ENCODE measurements at places on chromosomes 5 and 9. TPM values are rescaled to one million over a fixed set of nuclear protein-coding genes. Genes with fewer than 3 reads are reported as not detected.

Gene ARHGEF37
- total RNA-seq: 64.2 TPM

Gene FLT4
- 9.5 TPM for total RNA-seq

Gene CSNK1A1
- 184 TPM for total RNA-seq

Gene RNF183
- total RNA-seq: not detected

Gene BRINP1
- not detected for total RNA-seq

Gene SLC22A4
- 24.5 TPM for total RNA-seq

Gene SPATA31D4
- total RNA-seq: not detected

Gene TOR1A
- 28.1 TPM for total RNA-seq

Gene TMC1
- not detected for total RNA-seq

Gene KCNV2
- not detected for total RNA-seq

Gene HDAC3
- total RNA-seq: 48.4 TPM

Gene THBS4
- total RNA-seq: 5.3 TPM

Gene NUTM2F
- not detected for total RNA-seq

Gene TGFBI
- total RNA-seq: 70.1 TPM

Gene FAM200C
- total RNA-seq: 3.0 TPM

- no peak for DNase-seq
Observed at GRCh38 chr5:31751610-31752009, 112.7 kb downstream of the PDZD2 start.

DNA sequence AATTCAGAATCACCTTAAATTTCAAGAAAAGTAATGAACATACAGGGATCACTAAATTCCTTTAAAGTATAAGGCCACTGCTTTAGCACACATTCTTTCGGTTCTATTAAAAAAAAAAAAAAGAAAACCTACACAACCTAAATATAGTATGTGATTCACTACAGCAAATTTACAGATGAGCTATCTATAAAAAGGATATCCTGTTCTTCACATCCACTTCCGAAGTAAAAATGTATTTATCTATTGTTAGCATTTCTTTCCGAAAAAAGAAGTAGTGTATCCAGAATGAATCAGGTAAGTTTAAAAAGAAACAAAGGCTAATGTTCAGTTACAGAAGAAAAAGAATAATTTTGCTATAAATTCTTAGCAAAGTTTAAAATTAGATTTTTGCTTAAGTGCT lies 70.2 kb downstream of the ECPAS start:
- no peak for DNase-seq

DNA sequence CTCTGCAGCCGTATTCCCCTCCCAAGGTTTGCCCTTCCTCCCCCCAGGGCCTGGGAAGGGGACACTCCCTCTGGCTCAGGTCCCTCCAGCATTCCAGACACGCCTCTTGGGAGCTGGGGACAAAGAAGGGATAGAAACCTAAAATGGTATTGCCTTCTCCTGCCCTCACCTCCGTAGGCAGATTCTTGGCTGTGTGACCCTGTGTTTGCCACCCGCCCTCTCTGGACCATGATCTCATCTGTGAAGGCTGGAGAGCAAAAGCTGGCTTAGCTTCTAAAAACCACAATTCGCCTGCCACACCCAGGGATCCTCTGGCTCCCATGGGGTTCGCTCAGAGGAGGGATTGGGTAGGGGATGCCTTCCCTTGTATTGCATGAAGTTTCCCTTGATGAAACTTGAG lies 7.7 kb downstream of the AQP3 start:
- no peak for DNase-seq

DNA sequence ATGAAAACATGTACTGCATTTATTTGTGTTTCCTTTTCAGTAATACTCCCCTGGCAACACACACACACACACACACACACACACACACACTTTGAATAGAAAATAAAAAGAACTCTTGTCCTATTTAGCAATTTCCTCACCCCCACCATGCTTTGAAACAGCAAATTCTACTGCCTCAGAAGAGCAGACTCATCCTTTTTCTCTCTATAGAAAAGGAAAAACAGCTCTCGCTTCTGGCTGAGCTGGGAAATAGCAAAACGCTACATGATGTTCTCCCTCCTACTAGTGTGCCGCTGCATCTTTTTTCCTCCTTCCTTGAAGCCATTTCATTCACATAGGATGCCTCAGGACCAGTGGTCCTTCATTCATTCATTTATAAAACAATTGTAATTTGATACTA lies 453.6 kb downstream of the CSNK1G3 start:
- DNase-seq: peak; percentile 8

DNA sequence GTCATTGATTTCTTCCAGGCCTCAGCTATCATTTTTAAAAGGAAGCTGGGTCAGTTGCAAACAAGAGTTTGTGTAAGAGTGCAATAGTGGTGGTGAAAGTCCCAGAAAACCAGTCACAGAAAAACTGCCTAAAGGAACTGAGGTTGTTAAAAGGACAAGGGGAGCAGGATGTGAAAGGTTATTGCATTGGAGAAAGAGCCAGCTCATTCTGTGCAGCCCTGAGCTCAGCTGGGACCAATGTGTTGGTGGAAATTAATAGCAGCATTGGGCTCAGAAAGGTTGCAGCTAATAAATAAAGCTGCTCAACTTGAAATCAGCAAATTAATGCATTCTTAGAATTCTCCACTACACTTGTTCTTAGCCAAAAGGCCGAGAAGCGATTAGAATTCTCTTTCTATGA lies 34.9 kb downstream of the NREP start:
- no peak for DNase-seq

GRCh38 chr5:110752953-110753352 lies 14.1 kb downstream of the SLC25A46 start:
- DNase-seq: no peak

- peak; percentile 18 for DNase-seq
Observed at GRCh38 chr5:54470677-54471076, 15.2 kb downstream of the HSPB3 start.

- DNase-seq: no peak
Observed at GRCh38 chr9:4583001-4583400, 79.1 kb upstream of the PLPP6 start.

GRCh38 chr9:34125681-34126206 lies 754 bp downstream of the DCAF12 start:
- peak; percentile 47 for DNase-seq

GRCh38 chr5:86626149-86626548 lies 8.4 kb downstream of the COX7C start:
- no peak for DNase-seq

- DNase-seq: no peak
Observed at GRCh38 chr9:109143881-109144562, 23.0 kb downstream of the FRRS1L start.
